ENCODE measurements at places on chromosomes 1 and 21.

DNA sequence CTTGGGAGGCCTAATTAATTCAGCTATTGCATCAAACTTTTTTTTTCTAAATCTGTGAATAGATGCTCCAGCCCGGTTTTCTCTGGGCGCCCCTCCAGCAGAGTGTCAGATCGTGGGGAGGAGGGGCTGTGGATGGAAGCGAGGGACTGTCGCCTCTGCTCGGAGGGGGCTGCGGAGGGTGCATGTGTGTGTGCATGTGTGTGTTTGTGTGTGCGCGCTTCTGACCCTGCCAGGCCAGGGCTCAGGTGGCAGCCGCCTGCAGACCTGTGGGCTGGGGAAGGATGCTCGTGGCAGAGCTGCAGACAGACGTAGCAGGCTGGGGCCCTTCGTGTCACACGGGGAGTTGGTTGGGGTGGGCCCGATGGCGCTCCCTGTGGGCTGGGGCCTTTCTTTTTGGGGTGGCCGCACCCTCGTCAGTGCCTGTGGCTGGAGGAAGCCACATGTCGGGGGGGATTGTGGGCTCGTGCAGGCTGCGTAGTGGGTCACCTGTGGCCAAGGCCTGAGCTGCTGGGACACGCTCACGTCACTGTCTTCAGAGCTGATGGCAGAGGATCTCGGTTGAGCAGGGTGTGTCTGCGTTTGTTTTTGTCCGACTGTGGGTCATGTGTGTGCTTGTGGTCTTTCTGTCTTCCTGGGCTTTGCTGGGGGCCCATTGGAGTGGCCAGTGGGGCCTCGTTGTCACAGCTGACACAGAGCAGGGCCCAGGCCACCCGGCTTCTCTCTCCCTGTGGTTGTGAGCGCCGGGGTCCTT is 2.8 kb downstream of the SKI start:
- H3K27ac ChIP-seq: peak overlapping the region; percentile 75
- peak overlapping the region; percentile 96 for H3K4me3 ChIP-seq
- peaks cover 6% of the 10 kb centered on the region for H3K36me3 ChIP-seq
- H3K27me3 ChIP-seq: no peaks in the 10 kb centered on the region
- H3K4me1 ChIP-seq: peaks cover 80% of the 10 kb centered on the region

GRCh38 chr1:81330111-81330510 is 470.6 kb upstream of the ADGRL2 start:
- DNase-seq: no peak
- no peak overlapping the region for H3K4me3 ChIP-seq
- H3K27ac ChIP-seq: no peak overlapping the region
- H3K4me1 ChIP-seq: no peaks in the 10 kb centered on the region
- H3K36me3 ChIP-seq: no peaks in the 10 kb centered on the region

DNA sequence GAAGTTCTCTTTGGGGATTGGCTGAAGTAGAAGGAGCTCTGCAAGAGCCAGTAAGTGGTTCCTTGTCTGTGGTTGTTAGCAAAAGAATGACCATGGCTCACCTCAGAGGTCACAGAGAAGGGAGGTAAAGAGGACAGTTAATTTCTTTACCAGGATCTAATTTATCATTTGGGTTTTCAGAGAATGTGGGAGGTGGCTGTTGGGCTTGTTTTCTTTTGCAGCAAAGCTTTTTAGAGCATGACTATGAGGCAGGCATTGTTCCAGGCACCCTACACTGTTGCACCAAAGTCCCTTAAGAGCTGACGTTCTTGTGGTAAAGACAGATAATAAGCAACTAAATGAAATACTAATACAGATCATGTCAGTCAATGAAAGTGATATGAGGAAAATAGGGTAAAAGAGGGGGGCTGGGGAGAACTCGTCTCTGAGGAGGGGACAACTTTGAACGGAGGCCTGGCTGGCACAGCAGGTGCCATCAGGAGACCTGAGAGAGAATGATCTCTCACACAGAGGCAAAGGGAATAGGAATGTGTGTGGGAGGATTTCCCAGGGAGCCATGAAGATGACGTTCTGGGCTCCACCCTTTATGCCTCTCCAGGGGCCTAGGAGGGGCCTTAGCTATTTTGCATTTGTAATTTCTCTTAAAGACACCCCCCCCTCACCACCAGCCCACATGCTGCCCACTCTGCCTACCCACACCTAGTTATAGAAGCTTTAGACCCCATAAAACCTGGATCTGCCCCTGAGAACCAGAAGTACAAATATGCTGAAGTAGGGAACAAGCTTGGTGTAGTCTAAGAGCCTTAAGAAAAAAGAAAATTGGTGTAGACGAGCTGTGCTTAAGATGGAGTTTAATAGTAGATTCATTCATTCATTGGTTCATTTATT is 177.5 kb downstream of the ROR1 start:
- no peak for DNase-seq
- H3K4me1 ChIP-seq: no peaks in the 10 kb centered on the region
- H3K27me3 ChIP-seq: peaks cover 6% of the 10 kb centered on the region
- no peak overlapping the region for H3K4me3 ChIP-seq
- H3K27ac ChIP-seq: no peak overlapping the region

DNA sequence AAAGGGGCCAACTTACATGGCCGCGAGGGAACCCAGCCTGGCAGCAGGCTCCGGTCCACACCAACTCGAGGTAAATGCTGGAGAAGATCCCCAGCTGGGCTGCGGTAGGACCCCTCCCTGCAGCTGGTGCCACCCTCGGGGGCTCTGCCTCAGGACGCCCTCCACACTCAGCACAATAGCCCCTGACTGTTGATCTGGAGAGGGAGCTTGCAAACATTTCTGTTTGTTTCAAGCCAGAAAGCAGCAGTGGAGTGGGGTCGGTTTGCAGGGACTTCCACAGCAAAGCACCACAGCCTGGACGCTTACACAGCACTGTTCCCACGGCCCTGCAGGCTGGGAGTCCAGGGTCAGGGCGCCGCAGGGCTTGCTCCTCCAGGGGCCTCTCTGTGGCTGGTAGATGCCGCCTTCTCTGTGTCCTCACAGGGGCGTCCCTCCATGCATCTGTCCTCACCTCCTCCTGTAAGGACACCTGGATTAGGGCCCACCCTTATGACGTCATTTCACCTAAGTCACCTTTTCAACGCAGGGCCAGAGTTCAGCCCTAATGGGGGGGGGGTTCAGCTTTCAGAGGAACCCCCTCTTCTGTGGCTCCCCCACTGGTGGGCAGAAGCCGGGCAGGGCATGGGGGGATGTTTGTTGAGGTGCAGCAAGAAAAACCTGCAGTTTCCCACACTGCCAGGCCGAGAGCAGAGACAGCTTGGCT is 24.1 kb upstream of the TTC34 start:
- DNase-seq: no peak
- H3K27ac ChIP-seq: no peak overlapping the region
- H3K27me3 ChIP-seq: no peaks in the 10 kb centered on the region
- H3K36me3 ChIP-seq: no peaks in the 10 kb centered on the region
- H3K4me3 ChIP-seq: no peak overlapping the region
- no peaks in the 10 kb centered on the region for H3K4me1 ChIP-seq

DNA sequence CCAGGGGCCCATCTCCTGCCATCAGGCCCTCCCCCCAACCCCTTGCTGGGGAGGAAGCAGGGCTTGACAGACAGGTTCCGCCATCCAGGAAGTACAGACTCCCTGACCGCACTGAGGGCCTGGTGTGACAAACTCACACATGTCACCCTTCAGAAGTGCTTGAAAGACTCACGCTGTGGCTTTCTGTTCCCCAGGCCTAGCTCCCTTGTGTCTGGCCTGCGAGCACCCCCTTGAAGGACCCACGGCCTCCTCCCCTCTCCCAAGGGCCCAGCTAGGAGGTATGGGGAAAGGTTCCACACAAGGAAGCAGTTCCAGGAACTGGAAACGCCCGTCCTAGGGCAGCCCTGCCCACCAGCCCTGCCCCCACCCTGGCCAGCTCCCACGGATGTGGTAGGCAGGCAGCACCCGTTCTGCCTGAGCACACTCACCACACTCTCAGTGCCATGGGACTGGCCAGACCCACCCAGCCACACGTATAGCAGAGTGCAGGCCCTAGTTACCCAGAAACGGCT is 26.7 kb downstream of the SLC2A1 start:
- H3K27me3 ChIP-seq: no peaks in the 10 kb centered on the region
- peaks cover 59% of the 10 kb centered on the region for H3K36me3 ChIP-seq
- H3K4me1 ChIP-seq: peaks cover 83% of the 10 kb centered on the region
- peak; percentile 83 for DNase-seq

DNA sequence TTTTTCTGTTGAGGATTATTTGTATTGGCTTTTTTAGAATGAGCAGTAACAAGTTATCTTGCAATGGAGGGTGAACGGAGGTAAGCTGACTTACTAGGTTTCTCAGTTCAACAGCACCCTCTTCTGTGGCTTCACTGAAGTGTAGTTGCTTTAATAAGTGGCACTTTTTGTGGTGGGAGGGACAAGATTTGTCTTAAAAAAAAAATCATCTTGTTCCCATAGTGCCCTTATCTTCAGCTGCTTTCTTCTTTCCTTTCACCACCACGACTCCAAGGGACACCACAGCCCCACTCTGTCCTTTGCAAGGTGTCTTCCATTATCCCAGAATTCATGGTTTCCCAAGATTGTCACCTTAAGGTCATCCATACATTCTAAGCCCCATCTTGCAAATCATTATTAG is 92.9 kb downstream of the PIGK start:
- peak; percentile 17 for DNase-seq
- no peak overlapping the region for H3K27ac ChIP-seq
- H3K4me1 ChIP-seq: no peaks in the 10 kb centered on the region
- H3K27me3 ChIP-seq: no peaks in the 10 kb centered on the region

GRCh38 chr1:42944246-42944928 is 14.3 kb downstream of the SLC2A1 start:
- DNase-seq: no peak
- no peak overlapping the region for H3K4me3 ChIP-seq
- peaks cover 28% of the 10 kb centered on the region for H3K4me1 ChIP-seq
- no peaks in the 10 kb centered on the region for H3K27me3 ChIP-seq
- peaks cover 35% of the 10 kb centered on the region for H3K36me3 ChIP-seq

DNA sequence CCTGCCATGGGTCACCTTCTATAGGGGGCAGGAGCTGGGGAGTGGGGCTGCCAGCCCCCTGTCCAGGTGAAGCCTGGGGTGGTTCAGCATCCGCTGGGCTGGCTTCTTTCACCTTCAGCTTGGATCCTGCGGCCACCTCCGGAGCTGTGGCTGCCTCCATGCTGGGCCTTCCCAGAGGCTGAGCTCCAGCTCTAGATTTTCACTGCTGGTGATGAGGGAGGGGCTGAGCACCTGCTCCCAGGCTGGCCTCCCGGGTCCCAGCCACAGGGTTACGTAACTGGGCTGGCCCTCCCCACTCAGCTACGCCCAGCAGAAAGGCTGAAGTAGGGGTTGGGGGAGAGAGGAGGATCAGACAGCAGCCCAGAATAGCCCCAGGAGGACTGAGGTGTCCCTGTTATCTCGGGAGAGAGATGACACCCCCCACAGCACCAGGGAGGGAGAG is at the start of gene MYBPHL:
Gene MYBPHL (minus strand): TSS at position 180 of the 442 bp plus-strand sequence. CDS start 20 bp downstream, at position 160.
- H3K27me3 ChIP-seq: peaks cover 19% of the 10 kb centered on the region
- DNase-seq: no peak
- no peak within 1 kb of the TSS for H3K27ac ChIP-seq
- H3K4me3 ChIP-seq: no peak within 1 kb of the TSS

DNA sequence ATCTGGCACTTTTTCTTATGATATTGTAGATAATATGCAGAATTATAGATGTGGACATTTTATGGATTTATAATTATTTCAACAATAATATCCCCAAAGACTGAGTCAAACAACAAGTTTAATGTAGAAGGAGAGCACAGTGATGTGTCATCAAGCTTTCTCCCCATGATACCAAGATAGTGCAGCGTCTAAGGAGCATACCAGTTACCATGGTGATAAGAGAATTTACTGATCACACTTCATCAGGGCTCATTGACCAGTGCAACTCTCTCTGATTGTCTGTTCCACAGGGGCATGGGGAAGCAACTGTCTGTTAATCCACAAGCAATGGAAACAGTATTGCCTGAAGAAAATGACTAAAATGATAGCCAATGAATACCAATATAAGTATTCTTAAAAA is 209.6 kb upstream of the DPYD start:
- no peaks in the 10 kb centered on the region for H3K4me1 ChIP-seq
- H3K36me3 ChIP-seq: no peaks in the 10 kb centered on the region
- DNase-seq: no peak
- H3K27ac ChIP-seq: no peak overlapping the region
- no peak overlapping the region for H3K4me3 ChIP-seq

DNA sequence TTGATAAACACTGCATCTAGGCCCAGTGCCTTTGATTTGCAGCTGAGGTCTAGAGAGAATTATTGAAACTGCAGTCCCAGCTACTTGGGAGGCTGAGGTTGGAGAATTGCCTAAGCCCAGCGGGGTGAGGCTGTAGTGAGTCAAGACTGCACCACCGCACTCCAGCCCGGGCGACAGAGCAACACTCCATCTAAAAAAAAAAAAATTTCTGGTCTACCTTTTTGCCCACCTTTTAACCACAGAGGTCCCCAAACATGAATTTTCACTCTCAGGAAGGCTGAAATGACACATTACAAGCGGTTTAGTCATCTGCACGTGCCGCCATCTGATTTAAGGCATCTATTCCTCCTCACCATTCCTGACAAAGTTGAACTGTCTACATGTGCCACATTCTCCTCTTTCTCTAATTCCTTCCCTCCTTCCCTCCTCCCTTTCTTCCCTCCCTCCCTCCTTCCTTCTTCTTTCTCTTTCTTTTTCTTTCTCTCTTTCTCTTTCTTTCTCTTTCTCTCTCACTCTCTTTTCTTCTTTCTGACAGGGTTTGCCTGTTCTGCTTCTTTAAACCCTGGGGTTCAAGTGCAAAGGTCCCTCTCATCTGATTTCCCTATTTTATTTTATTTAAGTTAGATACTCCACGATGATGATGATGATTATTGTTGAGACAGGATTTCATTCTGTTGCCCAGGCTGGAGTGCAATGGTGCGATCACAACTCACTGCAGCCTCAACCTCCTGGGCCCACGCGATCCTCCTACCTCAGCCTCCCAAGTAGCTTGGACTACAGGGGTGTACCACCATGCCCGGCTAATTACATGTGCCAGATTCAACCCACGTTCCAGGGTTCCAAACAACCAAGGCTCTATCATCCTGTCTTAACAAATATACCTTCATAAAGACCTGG is 3.0 kb upstream of the SOD1 start:
- H3K4me3 ChIP-seq: no peak overlapping the region
- no peak for DNase-seq
- H3K27ac ChIP-seq: no peak overlapping the region
- peaks cover 28% of the 10 kb centered on the region for H3K4me1 ChIP-seq

- no peaks in the 10 kb centered on the region for H3K36me3 ChIP-seq
- H3K27me3 ChIP-seq: peaks cover 16% of the 10 kb centered on the region
- no peak for DNase-seq
- peaks cover 5% of the 10 kb centered on the region for H3K4me1 ChIP-seq
- H3K27ac ChIP-seq: no peak overlapping the region
Observed at GRCh38 chr1:32969566-32969965, 5.0 kb upstream of the RNF19B start.

DNA sequence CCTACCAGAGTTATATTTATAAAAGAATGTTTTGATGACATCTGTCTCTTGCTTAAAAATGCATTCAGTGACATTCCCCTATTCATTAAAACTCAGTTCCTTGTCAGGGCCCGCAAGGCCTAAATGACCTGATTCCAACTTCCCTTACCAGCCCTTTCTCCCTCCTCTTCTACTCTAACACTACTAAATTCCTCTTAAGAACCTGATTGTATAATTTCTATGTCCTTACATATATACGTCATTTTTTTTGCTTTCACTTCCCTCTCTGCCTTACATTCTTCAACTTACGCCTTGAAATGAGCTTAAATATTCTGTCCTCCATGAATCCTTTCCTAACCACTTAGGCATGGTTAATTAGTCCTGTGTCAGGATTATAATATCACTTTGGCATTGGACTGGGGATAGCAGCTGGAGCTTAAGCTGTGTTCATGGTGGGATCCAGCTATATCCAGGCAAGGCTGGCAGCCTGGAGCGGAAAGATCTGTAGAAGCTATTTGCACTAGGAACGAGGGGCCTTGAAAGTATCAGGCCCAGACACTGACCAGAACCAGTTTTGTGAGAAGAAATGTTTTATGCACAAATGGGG is 360.2 kb upstream of the PTBP2 start:
- H3K4me1 ChIP-seq: no peaks in the 10 kb centered on the region
- H3K4me3 ChIP-seq: no peak overlapping the region
- H3K27me3 ChIP-seq: no peaks in the 10 kb centered on the region
- H3K36me3 ChIP-seq: no peaks in the 10 kb centered on the region
- H3K27ac ChIP-seq: no peak overlapping the region

Data from T-cell (primary cell).